ENCODE measurements at places on chromosomes 1 and 21.

DNA sequence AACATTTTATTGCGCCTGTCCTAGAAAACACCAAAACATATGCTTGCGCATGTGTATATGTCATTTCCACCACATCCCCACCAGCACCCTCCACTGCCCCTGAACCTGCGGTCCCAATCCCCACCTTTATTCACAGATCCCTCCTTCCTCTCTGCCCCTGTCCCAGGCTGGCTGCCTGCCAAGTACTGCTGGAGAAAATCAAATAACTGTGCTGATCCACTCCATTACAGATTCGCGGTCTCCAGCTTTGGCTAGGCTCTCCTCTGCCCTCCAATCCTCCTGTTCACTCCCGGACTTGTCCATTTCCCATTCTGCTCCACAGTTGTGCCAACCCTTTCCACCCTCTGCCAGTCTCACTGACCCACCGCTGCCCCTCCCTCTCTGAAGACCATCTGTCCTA, 59.3 kb upstream of the GJB5 start:
- DNase-seq, result no peak

DNA sequence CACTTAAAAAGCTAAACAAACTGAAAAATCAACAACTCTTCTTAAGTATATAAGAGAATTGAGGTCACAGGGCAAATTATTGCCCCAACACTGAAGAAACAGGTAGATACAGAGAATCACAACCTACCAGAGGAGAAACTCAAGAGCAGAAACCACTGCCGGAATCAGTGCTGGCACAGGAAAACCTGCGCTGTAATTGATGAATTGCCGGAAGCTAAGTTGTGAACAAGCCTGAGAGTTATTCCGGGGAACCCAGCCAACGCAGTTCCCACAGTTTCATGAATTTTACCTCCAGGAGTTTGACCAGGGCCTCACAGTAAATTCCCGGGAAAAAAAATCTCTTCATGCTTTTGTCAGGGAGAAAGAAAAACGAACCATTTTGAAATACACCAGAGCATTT, 657.1 kb upstream of the BRINP3 start:
- DNase-seq, result no peak

DNA sequence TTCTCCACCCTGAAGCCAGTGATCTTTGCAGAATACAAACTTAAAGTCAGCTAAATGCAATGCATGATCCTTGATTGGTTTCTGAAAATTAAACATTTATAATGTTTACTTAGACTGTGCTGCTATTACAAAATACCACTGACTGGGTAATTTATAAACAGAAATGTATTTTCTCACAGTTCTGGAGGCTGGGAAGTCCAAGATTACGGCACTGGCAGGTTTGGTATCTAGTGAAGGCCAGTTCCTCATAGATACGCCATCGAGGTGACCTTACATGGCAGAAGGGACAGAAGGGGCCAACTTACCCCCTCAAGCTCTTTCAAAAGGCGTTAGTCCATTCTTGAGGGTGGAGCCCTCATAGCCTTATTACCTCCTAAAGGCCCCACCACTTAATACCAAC, 2.8 kb upstream of the BOLA1 start:
- DNase-seq, result no peak

DNA sequence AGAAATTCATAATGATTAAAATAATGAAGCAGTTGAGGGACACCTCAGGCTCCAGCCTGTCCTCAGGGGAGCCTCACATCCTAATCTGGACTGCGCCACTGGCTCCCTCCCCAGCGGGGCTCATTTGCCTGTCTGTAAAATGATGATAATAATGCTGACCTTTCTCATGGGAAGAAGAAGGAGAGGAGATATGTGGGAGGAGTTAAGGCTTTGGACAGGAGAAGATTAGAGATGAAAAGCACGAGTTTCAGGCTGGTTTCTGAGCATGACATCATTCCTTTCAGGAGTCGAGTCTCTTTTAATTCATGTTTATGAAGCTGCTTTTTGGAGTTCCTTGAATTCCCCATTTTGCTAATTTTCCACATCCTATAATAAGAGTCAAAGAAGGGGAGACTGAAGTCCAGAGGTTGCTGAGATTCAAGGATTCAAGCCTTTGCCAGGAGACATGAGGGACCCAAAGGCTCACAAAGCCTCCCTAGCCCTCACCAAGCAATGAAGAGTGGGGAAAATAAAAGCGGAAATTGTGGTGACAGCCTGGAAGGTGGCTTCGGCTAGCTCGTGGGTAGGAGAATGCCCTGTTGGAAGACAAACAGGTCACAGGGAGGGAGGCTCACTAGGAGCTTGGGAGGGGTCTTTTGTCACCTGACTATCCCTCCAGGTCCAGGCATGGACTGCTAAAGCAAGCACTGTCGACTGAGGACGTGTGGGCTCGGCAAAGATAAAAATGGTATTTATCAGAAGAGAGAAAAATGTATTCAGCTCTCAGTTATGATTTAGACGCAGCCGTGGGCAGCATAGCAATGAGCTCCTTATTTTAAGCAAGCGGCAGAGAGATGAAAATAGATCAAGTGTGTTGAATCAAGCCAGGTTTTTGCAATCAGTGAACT, 27.5 kb upstream of the STMN1 start:
- no peak for DNase-seq

DNA sequence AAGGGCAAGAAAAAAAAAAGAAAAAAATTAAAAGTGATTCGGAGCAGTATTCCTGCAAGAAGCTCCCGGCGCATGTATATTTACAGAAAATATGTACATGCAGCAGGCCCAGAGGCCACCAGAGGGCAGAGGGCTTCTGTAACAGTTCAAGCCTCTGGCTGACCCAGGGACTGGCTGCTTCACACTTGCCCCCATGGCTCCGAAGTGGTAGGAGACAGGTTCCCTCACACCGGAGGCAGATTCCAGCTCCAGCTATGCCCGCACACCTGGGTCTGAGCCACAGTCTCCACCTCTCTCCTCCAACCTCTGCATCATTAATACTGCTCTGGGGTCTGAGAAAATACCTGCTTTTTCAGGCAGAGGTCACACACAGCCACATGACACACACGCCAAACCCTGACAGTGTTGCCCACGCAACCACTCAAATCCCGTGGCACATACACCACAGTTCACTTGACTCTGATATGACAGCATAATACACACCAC, 2.2 kb upstream of the ARHGAP30 start:
- no peak for DNase-seq

DNA sequence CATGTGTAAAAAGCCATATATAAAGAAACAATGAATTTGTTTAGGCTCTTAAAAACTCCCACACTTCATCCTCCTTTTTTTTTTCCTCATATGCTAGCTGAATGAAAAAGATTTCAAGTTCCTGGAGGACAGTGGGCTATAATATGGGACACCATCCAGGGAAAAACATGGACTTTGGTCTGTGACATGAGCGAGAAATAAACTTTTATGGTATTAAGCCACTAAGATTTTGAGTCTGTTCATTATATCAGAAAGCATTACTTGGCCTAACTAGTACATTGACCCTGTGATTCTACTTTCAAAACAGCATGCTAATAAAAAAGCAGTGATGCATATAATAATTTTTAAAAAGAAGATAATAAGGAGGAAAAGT, 392.3 kb upstream of the CAMK1G start:
- DNase-seq, result no peak

DNA sequence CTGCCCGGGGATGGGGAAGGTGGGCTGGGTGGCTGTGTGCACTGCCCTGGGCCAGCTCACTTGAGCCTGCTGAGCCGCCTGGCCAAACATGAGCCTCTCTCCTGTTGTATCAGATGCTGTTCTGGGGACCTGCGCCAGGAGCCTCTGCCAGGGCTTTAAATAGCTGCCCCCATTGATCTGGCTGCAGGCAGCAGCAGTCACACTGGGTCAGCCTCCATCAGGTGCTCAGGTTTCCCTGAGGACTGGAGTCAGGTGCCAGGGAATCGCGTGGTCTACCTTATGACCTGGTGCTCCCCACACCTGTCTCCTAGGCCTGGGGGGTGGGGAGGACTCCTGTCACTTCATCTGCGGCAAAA, 700 bp upstream of the CCDC28B start:
- no peak for DNase-seq

DNA sequence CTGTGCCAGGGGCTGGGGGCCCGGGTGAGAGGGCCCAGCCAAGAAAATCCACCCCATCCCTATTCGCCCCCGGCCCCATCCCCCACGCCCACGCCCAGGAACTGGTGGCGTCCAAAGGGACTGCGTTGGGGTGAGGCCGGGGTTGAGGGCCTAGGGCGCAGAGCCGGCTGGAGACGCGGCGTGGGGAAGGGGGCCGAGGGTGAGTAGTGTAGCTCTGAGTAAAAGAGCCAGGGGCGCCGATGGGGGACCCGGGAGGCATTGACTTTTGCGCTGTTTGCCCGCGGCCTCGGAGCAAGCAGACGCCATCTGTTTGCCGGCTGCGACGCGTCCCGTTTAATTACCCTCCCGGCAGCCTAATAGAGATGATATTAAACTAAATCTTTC, 3.5 kb upstream of the DMRTA2 start:
- DNase-seq, result no peak

DNA sequence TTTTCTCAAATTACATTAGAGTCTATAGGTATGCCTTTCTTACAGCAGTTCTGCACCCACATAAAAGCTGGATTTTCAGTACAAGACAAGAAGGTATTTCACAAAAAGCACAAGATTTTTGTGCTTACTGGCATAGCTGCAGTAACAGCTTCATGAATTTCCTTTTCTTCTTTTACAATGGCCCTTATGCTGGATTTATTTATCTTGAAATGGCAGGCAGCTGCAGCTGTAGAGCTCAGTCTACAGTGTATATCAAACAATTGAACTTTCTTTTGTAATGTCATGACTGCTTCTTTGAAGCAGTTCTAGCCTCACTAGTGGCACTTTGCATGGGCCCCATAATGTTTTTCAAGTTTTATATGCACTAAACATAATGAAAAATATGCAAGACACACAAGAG, 510.2 kb downstream of the KCNT2 start:
- no peak for DNase-seq

DNA sequence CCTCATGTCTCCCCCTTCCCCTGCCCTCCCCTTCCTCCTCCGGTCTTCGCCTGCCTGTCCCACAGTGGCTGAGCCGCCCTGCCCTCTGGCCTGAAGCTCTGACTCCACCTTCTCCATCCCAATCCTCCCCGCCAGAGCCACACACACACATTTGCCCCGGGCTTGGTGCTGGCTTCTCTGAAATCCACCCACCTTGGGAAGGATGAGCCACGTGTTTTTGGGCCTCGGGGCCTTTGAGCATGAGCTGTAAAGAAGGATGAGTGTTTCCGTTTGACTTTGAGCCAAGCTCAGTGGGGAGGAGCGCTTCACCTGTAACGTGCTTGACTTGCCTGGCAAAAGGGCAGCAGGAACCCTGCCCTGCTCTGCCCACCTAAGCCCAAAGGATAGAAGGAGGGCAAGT, 295.1 kb downstream of the SIPA1L2 start:
- DNase-seq, result no peak

DNA sequence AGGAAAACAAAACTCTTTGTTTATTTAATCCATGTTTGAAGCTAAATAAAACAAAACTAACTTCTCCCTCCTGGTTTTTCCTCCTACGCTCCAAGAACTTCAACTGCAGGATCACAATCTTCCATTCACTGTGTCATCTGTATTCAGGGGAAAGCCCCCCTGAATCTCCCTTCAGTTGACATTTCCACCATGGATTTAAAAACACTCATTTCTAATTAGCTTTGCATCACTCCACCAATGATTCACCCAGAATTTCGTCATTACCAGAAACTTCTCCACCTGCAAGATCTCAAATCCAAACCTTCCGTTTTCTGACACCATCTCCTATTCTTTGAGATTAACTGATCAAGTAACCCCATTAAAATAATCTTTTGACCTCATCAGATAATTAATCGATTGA, 10.9 kb upstream of the RGS5 start:
- no peak for DNase-seq

GRCh38 chr1:158095737-158096335, 84.9 kb upstream of the CD1D start:
- DNase-seq, result no peak

DNA sequence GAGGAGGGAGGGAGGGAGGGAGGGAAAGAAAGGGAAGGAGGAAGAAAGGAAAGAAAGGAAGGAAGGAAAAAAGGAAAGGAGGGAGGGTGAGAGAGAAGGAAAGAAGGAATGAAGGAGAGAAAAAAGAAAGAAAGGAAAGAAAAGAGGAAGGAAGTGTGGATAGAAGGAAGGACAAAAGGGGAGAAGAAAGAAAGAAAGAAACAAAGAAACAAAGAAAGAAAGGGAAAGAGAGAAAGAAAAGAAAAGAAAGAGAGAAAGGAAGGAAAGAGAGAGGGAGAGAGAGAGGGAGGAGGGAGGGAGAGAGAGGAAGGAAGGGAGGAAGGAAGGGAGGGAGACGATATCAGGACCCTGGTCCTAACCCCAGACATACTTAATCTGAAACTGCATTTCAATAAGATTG, 146.2 kb upstream of the ZC3H11B start:
- no peak for DNase-seq
